ENCODE measurements at places on chromosomes 1 and 21.

GRCh38 chr1:22606161-22606560 lies 30.3 kb upstream of the C1QA start:
- DNase-seq, result no peak
- no peaks in the 10 kb centered on the region for H3K36me3 ChIP-seq
- no peaks in the 10 kb centered on the region for H3K4me1 ChIP-seq
- H3K27me3 ChIP-seq, result peaks cover 57% of the 10 kb centered on the region
- no peak overlapping the region for H3K27ac ChIP-seq

GRCh38 chr21:45636951-45637646 lies 6.4 kb upstream of the PCBP3 start:
- no peaks in the 10 kb centered on the region for H3K27me3 ChIP-seq
- DNase-seq, result peak; percentile 82
- H3K4me3 ChIP-seq, result no peak overlapping the region

DNA sequence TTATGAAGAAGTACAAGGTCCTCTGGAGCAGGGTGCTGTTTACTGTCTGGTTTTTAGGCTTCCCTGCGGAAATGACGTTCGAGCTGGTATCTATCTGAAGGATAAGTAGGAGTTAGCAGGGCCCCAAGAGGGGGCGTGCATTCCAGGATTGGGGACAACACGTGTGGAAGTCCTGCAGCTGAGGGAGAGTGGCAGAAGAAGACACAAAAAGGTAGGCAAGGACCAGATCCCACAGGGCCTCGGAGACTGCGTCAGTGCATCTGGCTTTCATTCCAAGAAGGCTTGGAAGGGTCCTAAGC lies 5.9 kb downstream of the RIMS3 start:
- peaks cover 13% of the 10 kb centered on the region for H3K27me3 ChIP-seq
- H3K27ac ChIP-seq, result no peak overlapping the region
- H3K4me1 ChIP-seq, result peaks cover 26% of the 10 kb centered on the region
- H3K36me3 ChIP-seq, result no peaks in the 10 kb centered on the region

GRCh38 chr1:3183411-3183810 lies 114.4 kb downstream of the PRDM16 start:
- DNase-seq, result no peak
- H3K36me3 ChIP-seq, result no peaks in the 10 kb centered on the region
- peaks cover 5% of the 10 kb centered on the region for H3K4me1 ChIP-seq
- no peak overlapping the region for H3K4me3 ChIP-seq

- DNase-seq, result no peak
- peaks cover 4% of the 10 kb centered on the region for H3K36me3 ChIP-seq
- no peaks in the 10 kb centered on the region for H3K27me3 ChIP-seq
Observed at GRCh38 chr1:210685295-210685650, 356.6 kb downstream of the HHAT start.

DNA sequence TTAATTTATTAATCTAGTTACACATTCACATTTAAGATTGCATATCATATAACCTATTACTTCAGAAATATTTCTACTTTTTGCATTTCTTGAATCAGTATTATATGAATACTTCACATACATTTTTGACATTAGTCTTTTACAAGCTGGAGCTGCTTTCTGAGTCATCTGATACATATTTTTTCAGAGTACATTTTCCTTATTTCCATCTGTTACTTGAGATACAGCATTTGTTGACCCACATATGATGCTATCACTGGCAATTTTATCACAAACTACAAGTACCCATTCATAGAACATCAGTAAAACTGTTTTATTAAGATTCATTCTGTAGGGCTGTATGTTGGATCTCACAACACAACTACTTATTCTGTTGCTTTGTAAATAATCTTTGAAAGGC lies 367.2 kb upstream of the ST6GALNAC5 start:
- DNase-seq, result no peak
- H3K4me3 ChIP-seq, result no peak overlapping the region
- no peak overlapping the region for H3K27ac ChIP-seq
- H3K36me3 ChIP-seq, result no peaks in the 10 kb centered on the region
- H3K27me3 ChIP-seq, result no peaks in the 10 kb centered on the region
- peaks cover 14% of the 10 kb centered on the region for H3K4me1 ChIP-seq

DNA sequence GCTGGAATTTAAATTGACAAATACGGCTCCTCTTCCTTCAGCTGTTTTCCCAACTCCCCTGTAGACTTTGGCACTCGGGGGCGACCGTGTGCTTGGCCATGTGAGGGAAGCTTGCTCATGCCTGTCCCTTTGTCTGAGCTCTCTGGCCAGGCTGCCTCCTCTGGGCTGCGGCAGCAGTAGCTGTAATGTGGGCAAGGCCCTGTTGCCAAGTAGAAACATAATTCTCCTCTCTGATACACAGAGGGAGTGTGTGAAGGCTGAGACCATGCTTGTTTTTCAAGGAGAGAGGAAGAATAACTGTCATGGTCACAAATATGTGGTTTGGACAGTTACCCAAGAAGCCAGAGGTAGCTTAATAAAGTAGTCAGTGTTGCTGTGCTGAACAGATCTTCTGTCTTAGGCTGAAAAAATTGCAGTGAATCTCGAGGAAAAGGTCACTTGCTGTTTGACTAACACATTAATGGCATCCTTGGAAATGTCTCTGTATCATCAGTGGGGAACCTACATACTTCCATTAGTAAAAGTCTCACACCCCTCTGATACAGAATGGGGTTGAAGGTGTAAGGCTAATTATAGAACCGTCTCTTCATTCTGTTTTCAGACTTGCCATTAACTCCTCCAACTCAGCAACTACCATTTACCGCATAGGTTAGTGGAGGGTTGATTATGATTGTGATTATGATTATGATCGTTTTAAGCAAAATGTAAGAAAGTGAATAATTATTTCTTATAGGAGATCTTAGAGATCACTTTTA lies 94.6 kb downstream of the TGFB2 start:
- H3K27ac ChIP-seq, result peak overlapping the region; percentile 58
- no peak for DNase-seq
- no peaks in the 10 kb centered on the region for H3K4me1 ChIP-seq
- no peak overlapping the region for H3K4me3 ChIP-seq
- H3K27me3 ChIP-seq, result no peaks in the 10 kb centered on the region
- peaks cover 75% of the 10 kb centered on the region for H3K36me3 ChIP-seq

DNA sequence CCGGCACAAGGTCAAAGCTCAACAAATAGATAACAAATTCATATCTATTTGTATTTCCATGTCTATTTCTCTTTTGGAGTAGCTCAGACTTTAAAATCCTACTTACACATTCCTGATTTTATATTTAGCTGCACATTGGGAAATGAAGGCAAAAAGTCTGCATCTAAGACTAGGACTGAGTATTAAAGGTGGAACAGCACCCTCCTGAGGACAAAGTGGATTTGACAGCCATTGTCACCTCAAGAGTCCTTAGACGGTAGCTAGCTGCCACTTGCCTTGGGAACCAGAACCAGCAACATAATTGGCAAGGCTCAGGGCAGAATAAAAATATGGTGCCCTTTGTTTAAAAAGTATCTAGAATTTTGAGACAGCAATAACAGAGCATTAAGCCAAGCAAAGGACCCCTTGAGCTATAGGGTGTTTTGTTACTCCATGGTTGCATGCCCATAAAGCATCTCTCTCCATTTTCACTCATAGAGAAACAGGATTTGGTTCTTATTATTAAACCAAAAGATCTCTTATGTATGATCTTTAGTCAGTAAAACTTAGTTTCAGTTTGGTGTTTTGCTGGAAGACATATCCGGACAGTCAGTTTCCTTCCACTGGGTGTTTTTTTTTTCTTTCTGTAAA lies 30.0 kb upstream of the SGIP1 start:
- no peak for DNase-seq
- H3K27me3 ChIP-seq, result no peaks in the 10 kb centered on the region
- no peak overlapping the region for H3K4me3 ChIP-seq
- H3K36me3 ChIP-seq, result no peaks in the 10 kb centered on the region
- H3K27ac ChIP-seq, result no peak overlapping the region
- H3K4me1 ChIP-seq, result peaks cover 49% of the 10 kb centered on the region

DNA sequence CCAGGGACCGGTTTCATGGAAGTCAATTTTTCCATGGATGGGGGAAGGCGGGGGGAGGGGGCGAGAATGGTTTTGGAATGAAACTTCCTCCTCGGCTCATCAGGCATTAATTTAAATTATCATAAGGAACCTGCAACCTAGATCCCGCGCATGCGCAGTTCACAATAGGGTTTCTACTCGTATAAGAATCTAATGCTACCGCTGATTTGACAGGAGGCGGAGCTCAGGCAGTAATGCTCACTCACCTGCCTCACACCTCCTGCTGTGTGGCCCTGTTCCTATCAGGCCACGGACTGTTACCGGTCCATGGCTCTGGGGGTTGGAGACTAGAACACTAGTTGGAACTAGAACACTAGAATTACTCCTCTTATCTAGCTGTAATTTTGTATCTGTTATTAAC lies 38.0 kb downstream of the PRRX1 start:
- peak overlapping the region; percentile 67 for H3K27ac ChIP-seq
- DNase-seq, result no peak
- peaks cover 26% of the 10 kb centered on the region for H3K36me3 ChIP-seq
- H3K4me3 ChIP-seq, result no peak overlapping the region
- peaks cover 87% of the 10 kb centered on the region for H3K4me1 ChIP-seq
